GM13976 (cell line): ENCODE measurements at places on chromosomes 12 and 14.

- no peak for DNase-seq
These were observed 1127.4 kb downstream of the LRFN5 start for GRCh38 chr14:42734041-42734440.

DNA sequence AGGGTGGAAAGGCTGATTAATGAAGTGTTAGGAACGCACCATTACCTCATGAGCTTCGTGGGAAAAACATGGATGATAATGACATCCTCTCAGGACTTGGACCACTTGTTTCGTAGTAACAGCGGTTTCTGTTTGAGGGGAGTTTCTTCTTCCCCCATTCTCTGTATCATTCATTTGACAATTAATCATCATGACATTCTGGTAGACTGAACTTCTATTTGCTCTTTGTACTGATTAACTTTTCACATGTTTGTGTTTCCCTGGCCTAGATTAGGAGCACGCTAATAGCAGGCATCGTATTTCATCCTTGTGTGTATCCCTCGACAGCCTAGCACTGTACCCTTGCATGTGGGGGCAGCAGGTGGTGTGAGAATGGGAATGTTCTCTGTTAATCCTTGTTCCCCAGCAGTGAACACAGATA, 8.0 kb downstream of the LRRC74A start:
- DNase-seq = no peak

GRCh38 chr14:34875031-34875922, at the start of gene BAZ1A:
TSS of gene BAZ1A (minus strand) at chr14:34875360. CDS start at chr14:34874604, 756 bp downstream.
- DNase-seq = peak; percentile 84

DNA sequence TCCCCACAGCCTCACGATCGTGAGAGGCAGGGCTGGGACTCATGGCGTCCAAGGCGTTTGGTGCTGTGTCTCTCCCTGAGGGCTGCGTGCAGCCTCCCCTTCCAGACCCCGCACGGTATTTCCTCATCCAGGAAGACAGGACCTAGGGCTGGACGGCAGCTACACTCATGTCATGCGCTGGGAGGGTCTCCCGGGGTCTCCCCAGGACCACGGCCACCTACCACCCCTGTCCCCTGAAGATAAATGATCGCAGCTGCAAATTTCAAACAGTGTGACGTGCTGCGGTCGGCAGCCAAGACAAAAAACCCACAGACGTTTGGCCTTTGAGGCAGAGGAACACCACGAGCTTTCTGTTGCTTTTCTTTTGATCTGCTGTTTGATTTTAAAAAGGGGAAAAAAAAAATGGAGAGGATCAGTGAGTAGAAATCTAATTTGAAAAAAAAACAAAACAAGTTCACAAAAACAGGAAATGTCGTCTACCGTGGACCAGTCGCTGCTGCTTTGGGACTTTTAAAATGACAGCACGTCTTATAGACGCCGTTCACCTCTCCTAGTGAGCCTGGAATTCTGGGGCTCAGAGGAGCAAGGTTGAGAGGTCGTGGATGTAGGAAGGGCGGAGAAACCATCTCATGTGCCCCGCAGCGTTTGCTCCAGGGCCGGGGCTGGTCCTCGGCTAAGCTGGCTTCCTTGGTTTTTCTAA, 237.6 kb downstream of the SLC41A2 start:
- DNase-seq = peak; percentile 74

DNA sequence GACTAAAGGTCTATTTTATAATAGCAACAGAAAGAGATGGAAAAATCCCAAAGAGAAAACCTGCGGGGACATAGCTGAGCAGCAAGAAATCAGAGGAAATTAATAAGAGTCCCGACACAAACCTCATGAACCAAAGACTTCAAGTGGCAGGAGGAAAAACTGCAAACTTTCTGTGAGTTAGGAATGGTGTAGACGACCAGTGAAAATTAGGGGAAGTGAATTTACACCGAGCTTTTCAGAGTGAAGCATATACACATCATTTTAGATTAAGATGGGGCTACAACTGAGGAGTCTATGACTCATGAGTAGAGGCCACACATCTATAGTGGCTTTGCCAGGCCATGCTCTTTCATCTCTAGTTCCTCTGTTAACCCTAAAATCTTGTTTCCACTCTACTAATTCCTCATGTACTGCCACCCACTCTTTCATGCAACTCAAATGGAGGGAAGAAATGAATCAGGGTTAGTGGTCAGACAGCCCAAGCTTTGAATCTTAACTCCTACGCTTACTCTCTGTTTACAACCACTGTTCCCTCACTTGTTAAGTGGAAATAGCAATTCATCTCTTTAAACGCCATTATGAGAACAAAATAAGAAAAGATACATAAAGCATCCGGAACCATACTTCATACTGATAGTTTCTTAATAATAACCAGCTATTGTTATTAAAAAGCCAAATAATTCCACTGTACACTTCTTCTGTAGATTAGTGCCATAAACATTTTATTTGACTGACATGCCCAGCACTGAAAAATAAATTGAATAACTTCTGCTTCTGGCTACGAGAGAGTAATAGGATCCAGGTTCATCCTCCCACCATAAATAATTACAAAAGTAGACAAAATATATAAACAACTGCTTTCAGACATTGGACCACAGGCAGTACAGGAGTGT, 219.3 kb downstream of the RMST start:
- DNase-seq = peak; percentile 30

GRCh38 chr14:81582420-81582819, 48.8 kb upstream of the SEL1L start:
- no peak for DNase-seq

GRCh38 chr14:98466807-98467206, 805.2 kb downstream of the BCL11B start:
- DNase-seq = no peak

DNA sequence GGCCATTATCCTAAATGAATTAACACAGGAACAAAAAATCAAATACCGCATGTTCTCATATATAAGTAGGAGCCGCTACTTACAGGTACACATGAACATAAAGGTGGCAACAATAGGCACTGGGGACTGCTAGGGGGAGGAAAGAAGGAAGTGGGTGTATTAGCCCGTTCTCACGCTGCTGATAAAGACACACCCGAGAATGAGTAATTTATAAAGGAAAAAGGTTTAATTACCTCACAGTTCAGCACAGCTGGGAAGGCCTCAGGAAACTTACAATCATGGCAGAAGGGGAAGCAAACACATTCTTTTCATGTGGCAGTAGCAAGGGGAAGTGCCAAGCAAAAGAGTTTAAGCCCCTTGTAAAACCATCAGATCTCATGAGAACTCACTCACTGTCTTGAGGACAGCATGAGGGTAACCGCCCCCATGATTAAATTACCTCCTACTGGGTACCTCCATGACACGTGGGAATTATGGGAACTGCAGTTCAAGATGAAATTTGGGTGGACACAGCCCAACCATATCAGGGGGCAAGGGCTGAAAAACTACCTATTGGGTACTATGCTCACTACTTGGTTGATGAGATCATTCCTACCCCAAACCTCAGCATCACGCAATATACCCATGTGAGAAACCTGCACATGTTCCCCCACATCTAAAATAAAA, 16.4 kb upstream of the MIA2 start:
- no peak for DNase-seq

GRCh38 chr12:76183459-76184186, 99.1 kb upstream of the NAP1L1 start:
- peak; percentile 47 for DNase-seq

- no peak for DNase-seq
These were observed 18.0 kb upstream of the MAP3K9 start for GRCh38 chr14:70827347-70827746.

DNA sequence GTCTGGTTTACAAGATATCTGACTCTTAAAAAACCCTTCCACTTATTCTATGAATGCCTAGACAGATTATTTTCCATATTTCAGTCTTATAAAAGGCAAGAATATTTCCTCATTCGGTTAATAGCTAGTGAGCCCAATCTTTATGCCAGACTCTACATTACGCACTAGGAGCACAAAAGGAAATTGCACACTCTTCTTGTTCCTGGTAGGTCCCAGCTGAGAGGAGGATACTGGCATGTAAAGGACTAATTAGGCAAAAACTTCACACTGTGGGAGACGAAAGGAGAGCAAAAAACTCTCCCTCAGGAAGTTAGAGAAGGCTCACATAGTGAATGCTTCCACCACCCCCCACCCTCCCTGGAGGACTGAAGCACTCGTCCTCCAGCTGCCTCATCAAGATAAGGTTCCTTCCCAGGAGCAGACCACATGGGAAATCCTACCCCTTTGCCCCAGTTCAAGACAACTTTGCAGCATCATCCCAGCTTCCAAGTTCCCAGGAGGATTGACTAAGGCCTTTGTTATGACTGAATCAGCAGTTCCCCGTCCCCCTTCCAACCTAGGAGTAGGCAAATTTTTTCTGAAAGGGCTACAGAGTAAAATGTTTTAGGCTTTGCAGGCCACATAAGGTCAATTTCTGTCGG, 14.5 kb downstream of the CAPZA3 start:
- DNase-seq = no peak

DNA sequence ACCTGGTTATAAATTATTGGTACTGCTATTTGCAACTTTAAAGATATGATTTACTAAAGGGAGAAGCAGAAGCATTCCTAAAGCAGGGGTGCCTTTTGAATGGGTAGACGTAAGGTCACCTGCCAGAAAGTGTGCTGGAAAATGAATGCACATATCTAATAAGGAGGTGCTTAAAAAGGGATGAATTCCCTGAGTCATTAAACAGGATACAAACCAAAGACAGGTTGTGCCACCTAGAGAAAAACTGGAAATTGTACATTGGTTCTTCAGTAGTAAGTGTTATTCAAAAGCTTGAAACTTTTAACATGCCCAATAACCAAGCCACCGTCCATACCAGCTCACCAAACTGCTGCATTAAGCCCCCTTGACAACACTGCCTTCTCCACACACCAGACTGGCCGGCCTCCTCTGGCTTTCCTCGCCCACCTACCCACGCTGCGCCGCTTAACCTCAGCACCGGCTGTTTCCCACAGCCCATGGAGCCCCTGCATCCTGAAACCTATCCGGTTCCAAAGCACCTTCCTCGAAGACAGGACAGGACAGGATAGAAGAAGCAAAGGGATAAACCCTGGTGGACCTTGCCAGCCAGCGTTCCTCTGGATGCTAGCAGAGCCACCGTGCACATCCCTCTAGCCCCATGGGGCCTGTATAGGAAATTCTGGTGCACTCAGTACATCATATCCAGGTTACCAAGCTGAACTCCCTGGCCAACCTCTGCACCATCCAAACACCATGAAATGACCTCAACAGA, 201.5 kb upstream of the CAND1 start:
- peak; percentile 4 for DNase-seq

GRCh38 chr12:89574736-89575208, 48.9 kb upstream of the POC1B start:
- no peak for DNase-seq

DNA sequence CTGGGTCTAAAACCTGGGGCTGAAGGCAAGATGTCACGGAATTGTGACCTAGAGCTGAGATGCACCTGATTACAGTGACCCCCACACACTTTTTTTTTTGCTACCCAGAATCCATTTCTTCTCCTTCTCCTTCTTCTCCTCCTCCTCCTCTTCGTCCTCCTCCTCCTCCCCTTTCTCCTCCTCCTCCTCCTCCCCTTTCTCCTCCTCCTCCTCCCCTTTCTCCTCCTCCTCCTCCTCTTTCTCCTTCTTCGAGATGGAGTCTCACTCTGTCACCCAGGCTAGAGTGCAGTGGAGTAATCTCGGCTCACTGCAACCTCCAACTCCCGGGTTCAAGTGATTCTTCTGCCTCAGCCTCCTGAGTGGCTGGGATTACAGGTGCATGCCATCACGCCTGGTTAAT, 19.4 kb upstream of the FLVCR2 start:
- DNase-seq = no peak

- DNase-seq = no peak
These were observed 8.5 kb downstream of the ATF7 start for GRCh38 chr12:53617700-53618099.

GRCh38 chr14:89673512-89674225, 256.6 kb upstream of the FOXN3 start:
- DNase-seq = no peak

- no peak for DNase-seq
These were observed 10.7 kb downstream of the CCND2 start for GRCh38 chr12:4284306-4284705.

DNA sequence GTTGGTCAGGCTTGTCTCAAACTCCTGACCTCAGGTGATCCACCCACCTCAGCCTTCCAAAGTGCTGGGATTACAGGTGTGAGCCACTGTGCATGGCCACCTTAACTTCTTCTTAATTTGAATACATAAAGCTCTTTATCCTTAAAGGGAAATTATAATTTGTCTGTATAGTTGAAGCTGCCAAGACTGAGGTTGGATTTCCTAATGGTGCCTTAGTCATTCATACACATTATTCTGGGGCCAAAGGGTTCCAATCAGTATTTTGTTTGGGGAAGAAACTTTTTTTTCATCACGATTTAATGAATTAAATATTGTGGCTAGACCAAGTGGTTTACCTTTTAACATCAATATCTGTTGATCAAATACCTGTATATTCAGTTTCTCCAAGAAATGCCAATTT, 135.9 kb downstream of the SYT1 start:
- no peak for DNase-seq

DNA sequence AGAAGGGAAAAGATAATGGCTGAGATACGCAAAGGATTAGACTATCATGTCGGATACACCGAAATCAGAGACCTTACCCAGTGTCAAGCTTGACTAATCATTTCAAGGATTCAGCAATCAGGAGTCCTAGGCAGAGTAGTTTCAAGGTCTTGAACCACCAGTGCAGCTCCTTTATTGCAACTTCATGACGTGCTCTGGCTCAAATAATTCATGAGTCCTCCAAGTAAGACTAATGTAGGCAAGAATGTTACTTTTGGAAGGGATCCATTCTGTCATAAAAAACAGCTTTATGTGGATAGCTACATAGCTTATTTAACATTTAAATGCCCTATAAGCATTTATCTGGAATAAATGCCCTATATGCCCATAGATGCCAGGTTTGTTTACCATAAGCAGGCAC, 123.2 kb downstream of the LMO3 start:
- DNase-seq = no peak

DNA sequence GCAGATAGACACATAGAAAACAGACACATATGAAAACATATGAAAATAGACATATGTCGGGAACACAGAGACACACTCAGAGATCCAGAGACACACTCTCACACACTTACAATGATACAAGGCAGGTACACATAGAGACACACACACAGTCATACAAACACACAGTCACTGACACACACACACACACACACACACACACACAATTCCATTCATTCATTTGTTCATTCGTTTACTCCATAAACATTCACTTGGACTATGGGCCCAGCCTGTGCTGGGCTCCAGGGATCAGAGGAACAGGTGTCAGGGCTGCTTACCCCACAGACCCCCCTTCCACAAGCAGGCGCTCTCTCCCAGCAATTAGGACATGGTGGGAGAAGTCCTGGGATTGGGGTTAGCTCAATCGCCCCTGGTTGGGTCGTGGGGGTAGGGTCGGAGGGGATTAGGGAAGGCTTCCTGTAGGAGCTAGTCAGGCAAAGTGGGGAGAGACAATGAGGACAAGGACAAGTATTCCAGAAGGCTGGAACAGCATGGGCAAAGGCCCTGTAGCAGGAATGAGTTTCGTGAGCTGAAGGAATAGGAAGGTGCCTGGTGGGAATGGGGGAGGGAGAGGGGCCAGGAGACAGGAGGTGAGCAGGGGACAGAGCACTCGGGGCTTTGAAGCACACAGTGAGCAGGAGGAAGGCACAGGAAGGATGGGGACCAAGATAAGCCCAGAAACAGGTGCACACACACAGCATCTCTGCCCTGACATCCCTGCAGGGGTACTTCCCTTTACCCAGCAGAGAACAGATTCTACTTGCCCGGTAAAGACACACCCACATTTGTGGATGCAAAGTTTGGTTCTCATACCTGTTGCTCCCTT, 6.5 kb downstream of the RASAL1 start:
- no peak for DNase-seq
